ENCODE measurements at places on chromosomes 1 and 21.

DNA sequence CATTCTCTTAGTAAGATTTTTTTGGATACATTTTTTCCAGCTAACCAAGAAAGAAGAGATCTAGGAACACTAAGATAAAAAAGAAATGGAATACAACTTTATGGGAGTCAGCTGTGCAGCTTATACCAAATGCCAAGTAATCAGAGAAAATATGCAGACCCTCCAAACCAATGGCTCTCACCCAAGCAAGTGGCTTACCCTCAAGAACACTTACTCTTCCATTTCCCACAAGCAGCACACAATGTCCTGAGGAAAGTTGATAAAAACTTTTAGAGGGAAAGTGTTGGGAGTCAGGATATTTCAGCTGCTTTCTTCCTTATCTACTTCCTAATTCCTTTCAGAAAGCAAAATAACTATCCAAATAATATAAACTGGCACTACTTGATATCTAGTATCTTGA, 631.8 kb downstream of the RWDD3 start:
- no peak for DNase-seq

DNA sequence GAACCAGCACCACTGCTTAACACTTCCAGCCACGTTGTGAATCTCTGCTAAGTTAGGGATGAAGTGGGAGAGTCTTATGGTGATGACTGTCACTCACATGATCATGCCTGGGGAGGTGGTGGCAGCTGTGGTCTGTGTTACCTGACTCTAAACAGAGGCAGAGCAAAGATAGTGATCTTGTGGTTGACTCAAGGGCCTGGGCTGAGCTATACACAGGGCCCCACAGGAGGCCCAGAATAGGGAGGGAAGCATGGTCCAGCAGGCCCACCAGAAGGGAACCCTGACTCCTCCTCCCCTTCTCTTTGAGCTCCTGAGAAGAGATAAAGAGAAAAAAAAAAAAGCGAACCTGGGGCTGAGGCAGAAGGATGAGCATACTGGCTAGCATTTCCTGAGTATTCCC, 55.0 kb downstream of the PLXNA2 start:
- no peak for DNase-seq

DNA sequence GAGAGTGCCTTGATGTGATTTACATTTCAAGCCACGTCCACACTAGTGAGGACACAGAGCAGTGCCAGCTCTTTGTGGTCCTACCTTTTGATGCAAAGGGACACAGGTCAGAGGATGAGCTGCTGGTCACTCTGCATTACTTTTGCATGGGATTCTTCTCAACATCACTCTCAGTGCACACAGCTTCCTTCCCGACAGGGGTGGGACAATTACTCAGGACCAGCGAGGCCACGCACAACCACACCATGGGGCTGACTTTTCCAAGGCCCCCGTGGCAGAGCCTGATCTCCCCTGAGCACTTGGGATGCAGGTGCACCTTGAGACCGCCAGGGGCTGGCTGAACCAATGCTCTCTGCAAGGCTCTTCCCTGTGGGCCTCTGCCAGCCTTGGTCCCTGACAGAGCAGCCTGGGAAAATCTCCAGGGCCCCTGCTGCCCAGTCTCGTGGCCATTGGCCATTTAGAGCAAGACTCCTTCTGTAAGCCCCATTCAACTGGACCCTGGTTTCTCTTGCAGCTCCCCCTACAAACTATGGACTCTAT, 13.2 kb upstream of the PRAMEF12 start:
- no peak for DNase-seq

- DNase-seq = no peak
Measured at GRCh38 chr1:236303675-236304074, 21.9 kb upstream of the ERO1B start.

DNA sequence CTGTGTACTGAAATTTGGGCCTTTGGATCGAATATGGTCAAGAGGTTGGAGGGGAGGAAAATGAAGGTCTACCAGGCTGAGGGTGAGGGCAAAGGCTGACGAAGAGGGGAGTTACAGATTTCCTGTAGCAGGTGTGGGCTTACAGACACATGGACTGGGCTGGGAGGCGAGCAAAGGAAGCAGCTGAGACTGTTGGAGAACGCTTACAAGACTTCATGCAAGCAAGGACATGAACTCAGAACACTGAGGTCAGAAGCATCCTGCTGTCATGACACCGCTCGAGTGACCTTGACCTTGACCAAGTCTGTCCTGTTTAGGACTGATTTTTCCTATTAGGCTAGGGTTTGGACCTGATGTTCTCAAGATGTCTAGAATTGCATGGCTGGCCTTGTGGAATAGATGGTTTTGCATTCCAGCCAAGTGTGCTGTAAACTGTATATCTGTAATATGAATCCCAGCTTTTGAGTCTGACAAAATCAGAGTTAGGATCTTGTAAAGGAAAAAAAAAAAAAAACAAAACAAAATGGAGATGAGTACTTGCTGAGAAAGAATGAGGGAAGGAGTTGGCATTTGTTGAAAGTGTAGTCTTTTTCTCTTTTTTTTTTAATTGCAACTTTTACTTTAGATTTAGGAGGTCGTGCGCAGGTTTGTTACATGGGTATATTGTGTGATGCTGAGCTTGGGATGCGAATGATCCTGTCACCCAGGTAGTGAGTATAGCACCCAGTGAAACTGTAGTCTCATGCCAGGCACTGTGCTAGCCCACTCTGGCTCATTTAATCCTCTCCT, 5.8 kb downstream of the ELF3 start:
- no peak for DNase-seq

DNA sequence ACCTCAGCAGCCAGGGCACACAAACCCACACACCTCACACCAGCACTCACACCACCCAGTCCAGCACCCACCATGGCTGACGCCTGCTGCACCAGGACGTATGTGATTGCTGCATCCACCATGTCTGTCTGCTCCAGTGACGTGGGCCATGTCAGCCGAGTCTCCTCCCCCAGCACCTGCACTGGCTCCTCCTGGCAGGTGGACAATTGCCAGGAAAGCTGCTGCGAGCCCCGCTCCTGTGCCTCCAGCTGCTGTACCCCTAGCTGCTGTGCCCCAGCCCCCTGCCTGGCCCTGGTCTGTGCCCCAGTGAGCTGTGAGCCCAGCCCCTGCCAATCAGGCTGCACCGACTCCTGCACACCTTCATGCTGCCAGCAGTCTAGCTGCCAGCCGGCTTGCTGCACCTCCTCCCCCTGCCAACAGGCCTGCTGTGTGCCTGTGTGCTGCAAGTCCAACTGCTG, at the start of gene KRTAP10-8:
TSS of gene KRTAP10-8 (plus strand) at position 51 of the 458 bp plus-strand sequence. CDS start at position 73, 22 bp downstream.
- DNase-seq = no peak

DNA sequence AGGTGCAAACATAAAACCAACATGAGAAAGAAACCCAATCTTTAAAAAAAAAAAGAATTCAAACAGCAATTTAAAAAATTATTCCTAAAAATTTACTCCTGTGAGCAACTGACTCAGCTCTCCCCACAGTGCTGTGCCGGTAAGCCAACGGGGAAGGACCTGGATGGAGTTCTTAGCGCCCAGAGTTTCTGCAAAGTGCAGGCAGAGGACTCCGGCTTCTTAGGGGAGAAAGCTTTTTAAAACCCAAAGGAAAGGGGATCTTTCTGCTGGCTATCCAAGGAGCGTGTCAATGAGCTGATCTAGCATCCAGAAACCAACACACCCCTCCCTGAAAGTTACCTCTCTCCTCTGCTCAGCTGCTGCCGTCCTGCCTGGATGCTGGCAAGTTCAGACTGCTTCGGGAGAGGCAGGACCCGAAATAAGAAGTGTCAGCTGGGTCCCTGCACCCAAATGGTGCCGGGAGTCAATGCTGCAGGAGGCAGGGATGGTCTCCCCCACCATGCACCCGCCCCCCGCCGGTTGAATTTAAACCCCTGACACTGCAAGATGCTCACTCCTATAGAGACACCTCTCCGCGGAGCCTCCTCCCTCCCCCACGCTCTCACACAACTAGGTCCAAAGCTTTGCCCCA, 32.2 kb upstream of the H6PD start:
- DNase-seq = no peak

- DNase-seq = no peak
Measured at GRCh38 chr1:43881415-43881814, 52.2 kb upstream of the ARTN start.

- peak; percentile 89 for DNase-seq
Measured at GRCh38 chr1:157090196-157090647, 9.4 kb downstream of the ETV3L start.

DNA sequence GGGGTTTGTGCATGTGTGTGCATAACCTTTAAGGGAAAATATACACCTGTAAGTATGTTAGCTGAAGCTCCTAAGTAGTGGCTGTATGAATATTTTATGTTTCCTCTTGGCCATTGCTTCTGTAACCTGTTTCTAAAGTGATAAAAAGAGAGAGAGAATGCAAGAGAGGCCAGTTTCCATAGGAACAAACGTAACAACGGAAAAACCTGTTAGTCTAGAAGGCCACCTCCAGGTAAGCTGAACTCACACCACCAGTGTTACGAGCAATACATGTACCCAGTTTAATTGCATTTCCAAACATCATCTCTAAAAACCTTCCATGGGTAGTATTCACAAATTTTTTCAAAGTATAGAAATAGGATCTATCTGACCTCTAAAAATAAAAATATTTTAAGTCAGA, 63.1 kb downstream of the PLPPR4 start:
- DNase-seq = no peak

DNA sequence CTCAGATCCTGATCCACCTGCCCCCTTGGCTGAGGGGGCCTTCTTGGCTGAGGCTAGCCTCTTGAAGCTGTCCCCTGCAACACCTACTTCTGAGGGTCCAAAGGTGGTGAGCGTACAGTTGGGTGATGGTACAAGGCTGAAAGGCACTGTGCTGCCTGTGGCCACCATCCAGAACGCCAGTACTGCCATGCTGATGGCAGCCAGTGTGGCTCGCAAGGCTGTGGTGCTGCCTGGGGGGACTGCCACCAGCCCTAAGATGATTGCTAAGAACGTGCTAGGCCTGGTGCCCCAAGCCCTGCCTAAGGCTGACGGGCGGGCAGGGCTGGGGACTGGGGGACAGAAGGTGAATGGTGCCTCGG, 5.2 kb downstream of the ZNF687 start:
- DNase-seq = no peak

GRCh38 chr1:237112663-237113062, 70.7 kb downstream of the RYR2 start:
- DNase-seq = no peak

DNA sequence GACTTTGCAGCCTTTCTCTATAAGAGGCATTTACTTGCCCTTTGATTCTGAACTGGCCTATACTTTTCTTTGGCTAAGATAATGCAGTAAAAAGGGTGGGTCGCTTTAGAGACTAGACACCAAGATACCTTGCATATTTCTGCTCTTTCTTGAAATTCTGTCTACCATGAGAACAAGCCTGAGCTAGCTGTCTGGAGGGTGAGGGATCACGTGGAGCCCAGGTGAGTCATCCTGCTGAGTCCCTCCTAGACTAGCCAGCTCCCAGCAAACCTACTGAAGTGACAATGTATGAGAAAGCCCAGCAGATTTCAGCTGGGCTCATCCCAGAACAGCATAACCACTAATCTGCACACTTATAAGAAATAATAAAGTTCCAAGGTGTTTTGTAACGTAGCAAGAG, 408.0 kb upstream of the KAZN start:
- DNase-seq = no peak

DNA sequence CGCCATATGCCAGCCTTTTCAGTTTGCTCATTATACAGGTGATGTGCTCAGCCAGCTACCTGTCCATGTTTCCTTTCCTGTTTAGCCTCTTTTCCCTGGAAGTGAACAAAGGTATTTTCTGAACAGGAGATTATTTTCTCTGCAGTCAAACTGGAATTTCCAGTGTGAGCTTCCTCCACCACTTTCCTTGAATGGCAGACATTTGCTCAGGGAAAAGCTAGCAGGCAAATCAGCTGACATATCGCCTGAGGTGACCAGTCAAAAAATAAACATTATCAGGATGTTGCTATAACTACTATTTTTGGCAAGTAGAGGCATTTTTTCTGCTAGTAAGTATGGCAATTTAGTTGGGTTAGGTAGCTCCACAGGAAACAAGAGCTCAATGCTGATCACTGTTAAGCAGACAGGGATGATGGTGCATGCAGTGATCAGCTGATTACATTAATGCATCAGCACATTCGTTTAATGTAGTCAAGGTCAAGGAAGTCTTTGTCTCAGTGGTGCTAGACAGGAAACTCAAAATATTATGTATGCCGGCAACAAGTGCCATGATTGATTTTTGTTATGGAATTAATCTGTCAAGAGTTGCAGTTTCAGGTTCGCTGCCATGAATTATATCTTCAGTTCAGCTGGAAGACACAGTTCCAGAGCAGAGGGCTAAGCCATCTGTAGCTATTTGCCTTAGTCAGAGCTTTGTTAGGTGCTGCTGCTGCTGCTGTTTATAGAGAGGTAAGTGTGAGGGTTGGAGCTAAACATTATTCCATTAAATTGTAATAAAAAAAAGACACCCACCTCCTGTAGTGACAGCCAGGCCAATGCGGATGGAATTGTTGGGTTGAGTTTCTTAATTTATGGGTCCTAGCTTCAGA, 179.7 kb upstream of the ST6GALNAC5 start:
- no peak for DNase-seq

GRCh38 chr1:91031081-91031480, 9.2 kb upstream of the ZNF644 start:
- DNase-seq = no peak

GRCh38 chr1:12244585-12244984, 14.8 kb downstream of the VPS13D start:
- no peak for DNase-seq

Measured in stimulated activated CD4-positive, alpha-beta T cell treated with anti-CD3 and anti-CD28 coated beads, Interleukin-12 subunit alpha, Interleukin-12 subunit beta, amount 100 ng/mL, for 24 hours (primary cell).